ENCODE measurements at places on chromosomes 16 and 17. TPM values are rescaled to one million over a fixed set of nuclear protein-coding genes. Genes with fewer than 3 reads are reported as not detected.

The RNF222 gene
- not detected for total RNA-seq

The CMTM1 gene
- 2.9 TPM for total RNA-seq

- H3K4me1 ChIP-seq: peaks cover 23% of the 10 kb centered on the region
- no peaks in the 10 kb centered on the region for H3K27me3 ChIP-seq
- peak overlapping the region; percentile 17 for H3K4me3 ChIP-seq
- peak; percentile 90 for DNase-seq
Measured at GRCh38 chr17:78140169-78141051, 5.8 kb upstream of the C17orf99 start.

- H3K4me1 ChIP-seq: peaks cover 38% of the 10 kb centered on the region
- no peaks in the 10 kb centered on the region for H3K36me3 ChIP-seq
- no peaks in the 10 kb centered on the region for H3K27me3 ChIP-seq
- no peak for DNase-seq
Measured at GRCh38 chr16:2162676-2163118, 7.1 kb downstream of the TRAF7 start.

DNA sequence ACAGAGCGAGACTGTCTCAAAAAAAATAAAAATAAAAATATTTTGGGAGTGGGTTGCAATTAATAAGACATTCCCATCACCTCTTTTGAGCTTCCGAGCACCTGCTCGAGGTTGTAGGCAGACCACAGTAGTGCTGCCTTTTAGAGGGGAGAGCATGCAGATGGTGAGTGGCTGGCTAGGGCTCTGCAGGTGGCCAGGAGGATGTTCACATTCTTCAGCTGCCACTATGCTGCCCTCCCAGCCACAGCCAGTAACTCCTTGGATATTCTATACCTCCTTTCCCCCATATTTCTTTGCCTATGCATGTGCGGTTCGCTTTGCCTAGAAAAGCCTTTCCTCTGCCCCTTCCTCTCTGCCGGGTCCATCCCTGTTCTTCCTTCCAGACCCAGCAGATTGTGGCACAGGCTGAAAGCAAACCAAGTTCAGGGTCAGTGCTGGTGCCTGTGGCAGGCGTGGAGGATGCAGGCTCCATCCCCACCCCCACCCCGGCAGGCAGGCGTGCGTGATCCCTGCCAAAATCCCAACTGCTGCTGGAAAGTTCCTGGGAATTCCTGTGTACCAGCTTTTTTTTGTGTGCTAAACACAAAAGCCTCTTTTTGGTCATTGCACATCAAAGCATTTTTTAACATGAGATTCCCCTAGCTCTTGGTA is 33.8 kb upstream of the CMIP start:
- DNase-seq: no peak
- no peak overlapping the region for H3K4me3 ChIP-seq
- no peaks in the 10 kb centered on the region for H3K4me1 ChIP-seq
- no peaks in the 10 kb centered on the region for H3K27me3 ChIP-seq

The NHERF1 gene
- 82.8 TPM for total RNA-seq

The ST3GAL2 gene
- 13.4 TPM for total RNA-seq

The ADPRM gene
- total RNA-seq: 24.6 TPM

The DOC2B gene
- total RNA-seq: 5.9 TPM

GRCh38 chr17:78991017-78991738 is 11.5 kb upstream of the LGALS3BP start:
- no peak overlapping the region for H3K27ac ChIP-seq
- peaks cover 9% of the 10 kb centered on the region for H3K4me1 ChIP-seq
- no peak for DNase-seq
- H3K36me3 ChIP-seq: no peaks in the 10 kb centered on the region
